AG09319 (cell line): ENCODE measurements at places on chromosomes 5 and 9.

DNA sequence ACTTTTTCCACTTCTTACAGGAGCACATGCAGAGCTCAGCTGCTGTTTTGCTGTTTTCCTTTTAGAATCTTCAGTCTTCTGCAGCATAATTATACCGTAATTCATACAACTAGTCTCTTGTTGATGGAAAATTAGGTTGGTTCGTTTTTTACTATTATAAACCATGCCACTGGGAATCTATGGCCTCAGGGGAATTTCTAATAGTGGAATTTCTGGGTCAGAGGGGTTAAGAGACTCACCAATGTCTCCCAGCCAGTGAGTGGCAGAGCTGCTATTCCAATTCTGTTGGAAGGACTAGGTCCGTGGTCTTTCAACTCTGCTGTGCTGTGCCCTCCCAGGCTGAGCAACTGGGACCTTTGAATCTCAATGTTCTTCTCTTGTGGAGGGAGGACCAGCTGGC lies 282.5 kb downstream of the ZSWIM6 start:
- no peak for DNase-seq

GRCh38 chr5:107404595-107405374 lies 266.0 kb downstream of the EFNA5 start:
- DNase-seq: no peak

DNA sequence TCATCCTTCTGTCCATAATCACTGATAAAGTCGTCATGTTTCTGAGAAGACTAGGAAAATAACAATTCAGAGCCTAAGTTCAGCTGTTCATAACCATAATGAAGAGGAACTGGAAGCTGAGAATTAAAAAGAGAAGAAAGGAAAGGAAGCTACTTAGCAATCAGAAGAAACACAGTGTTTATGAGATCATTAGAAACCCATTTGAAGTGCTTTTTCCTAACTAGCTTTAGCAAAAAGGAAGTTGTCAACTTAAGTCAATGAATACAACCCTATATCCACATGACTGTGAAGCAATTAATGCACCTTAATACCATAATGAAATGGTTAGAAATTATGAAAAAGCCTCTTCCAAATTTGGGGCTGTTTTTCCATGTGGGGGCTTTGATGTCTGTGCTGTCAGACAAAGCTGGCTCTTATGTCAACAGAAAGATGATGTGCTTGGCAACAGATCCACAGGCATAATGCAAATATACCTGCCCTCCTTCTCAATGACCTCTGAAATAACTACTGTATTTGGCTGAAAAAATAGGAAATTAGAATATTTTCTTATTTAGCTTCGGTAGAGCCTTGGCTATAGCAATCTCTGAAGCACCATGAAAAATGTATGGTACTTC lies 463.5 kb downstream of the RASEF start:
- DNase-seq: no peak

DNA sequence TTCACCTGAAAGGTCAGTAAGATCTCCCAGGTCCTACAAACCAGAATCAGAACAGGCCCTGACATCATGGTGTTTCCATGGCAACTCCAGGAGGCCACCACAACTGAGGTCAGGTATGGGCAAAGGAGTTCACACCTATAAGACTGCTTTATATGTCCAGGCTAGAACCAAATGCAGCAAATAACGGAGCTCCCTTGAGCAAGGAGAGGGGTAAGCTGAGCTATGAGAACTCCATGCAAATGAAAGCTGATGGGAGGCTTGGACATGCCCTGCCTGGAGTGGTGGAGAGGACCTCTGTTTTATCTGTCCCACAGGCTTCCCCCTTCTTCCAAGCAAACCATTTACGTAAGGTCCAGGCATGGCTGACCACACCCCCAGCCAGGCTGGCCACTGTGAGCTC lies 207.7 kb downstream of the SPOCK1 start:
- no peak for DNase-seq

DNA sequence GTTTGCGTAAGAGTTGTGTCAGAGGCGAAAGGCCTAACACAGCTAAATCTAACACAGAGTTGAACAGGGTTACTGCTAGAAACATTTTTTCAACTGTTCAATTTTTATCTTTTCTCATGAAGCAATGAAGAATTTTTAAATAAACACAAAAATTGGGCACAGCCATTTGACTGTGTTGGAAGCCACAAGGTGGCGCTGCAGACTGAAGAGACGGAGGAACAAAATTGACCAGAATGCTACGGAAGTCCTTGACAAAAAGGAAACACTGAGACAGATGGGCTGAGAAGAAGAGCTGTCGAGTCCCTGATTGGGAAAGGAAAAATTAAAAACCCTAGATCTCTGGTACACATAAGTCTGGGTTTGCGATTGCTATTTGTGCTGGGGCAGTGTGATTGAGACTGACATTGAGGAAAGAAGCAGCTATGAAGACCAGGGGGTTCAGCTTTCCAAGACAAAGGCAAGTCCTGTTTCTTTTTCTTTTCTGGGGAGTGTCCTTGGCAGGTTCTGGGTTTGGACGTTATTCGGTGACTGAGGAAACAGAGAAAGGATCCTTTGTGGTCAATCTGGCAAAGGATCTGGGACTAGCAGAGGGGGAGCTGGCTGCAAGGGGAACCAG lies at the start of gene PCDHB9:
Gene PCDHB9 (plus strand): TSS at position 265 of the 616 bp plus-strand sequence. CDS start 158 bp downstream, at position 423.
- DNase-seq: no peak

GRCh38 chr5:145464171-145464570 lies 371.0 kb downstream of the PRELID2 start:
- DNase-seq: no peak
